Islet precursor cell (in vitro differentiated cells): ENCODE measurements at places on chromosomes 3 and 15.

DNA sequence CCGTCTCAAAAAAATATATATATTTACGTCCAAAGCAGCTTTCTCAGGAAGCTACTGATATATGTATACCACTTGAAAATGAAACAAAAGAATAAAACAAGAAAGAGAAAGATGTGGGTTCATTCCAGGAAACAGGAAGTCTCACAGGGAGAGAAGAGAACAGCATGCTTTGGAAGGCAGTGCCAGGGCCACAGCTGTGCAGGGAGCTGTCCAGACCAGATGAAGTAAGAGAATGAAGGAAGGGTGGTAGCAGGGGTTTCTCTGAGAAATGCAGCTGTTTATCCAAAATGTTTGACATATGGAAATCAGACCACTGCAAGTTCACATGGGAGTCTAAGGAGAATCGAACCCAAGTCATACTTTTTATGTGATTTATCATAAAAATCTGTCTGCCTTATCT, 8.9 kb upstream of the GPR27 start:
- no peak for DNase-seq

GRCh38 chr3:183653209-183654064, 18.0 kb downstream of the KLHL24 start:
- DNase-seq = no peak

GRCh38 chr15:68052431-68052830, 1.7 kb upstream of the PIAS1 start:
- DNase-seq = no peak

- DNase-seq = no peak
Measured at GRCh38 chr3:41936384-41936783, 25.5 kb downstream of the ULK4 start.

GRCh38 chr15:75043509-75044257, 20.3 kb downstream of the PPCDC start:
- peak; percentile 68 for DNase-seq
